Left cardiac atrium (tissue), 4 donors: ENCODE measurements at places on chromosomes 16 and 17. TPM values are rescaled to one million over a fixed set of nuclear protein-coding genes. Genes with fewer than 3 reads are reported as not detected.

DNA sequence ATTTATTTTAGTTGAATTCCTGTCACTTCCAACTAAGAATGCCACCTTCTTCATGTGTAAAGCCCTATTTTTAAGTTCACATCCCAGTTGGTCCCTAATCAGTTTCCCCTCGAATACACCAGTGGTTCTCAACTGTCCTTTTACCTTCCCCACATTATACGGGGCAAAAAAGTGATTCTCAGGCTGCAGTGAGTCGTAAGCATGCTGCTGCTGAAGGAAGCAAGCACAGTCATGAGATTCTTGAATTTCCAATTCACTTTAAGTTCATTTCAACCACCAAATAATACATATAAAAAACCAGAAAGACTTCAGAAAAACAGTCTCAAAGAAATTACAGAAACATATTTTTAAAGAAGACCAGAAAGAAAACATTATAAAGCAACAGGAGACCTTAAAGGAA is 47.9 kb downstream of the UBE2G1 start:
- no peak for DNase-seq

GRCh38 chr16:27432558-27432957 is 30.6 kb downstream of the IL21R start:
- DNase-seq, result no peak

DNA sequence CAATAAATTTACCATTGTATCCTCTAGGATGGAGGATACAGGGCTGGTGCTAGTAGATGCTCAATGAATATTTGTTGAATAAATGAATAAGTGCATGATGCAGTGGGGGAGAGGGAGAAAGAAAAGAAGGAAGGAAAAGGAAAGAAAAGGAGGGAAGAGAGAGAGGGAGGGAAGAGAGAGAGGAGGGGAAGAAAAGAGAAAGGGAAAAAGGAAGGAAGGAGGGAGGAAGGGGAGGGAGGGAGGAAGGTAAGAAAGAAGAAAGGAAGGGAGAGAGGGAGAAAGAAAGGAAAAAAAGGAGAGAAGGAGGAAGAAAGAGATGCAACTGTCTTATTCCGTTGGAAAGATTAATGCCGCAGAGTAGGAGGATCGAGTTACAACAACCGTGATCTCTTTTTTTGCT is 30.4 kb downstream of the HSBP1 start:
- no peak for DNase-seq

GRCh38 chr16:16881814-16882213 is 502.9 kb downstream of the NPIPA7 start:
- DNase-seq, result no peak

GRCh38 chr16:78956859-78957258 is 643.7 kb downstream of the MAF start:
- no peak for DNase-seq

DNA sequence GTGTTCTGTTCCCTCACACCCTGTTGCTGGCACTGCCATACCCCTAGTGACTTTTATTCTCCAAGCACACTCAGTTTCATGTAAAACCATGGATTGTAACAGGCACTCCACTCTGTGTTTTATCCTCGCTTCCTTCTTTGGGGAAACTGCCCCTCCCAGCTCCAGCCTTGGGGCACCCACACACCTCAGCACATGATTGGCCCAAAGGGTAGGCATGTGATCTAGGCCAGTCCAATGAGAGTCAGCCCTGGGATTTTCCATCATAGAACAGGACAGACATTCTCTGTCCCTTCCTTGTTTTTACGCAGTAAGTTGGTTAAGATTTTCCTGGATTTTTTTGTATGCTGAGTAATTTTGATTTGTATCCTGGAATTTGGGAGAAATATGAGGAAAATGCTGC is 115.4 kb downstream of the C16orf95 start:
- DNase-seq, result no peak

DNA sequence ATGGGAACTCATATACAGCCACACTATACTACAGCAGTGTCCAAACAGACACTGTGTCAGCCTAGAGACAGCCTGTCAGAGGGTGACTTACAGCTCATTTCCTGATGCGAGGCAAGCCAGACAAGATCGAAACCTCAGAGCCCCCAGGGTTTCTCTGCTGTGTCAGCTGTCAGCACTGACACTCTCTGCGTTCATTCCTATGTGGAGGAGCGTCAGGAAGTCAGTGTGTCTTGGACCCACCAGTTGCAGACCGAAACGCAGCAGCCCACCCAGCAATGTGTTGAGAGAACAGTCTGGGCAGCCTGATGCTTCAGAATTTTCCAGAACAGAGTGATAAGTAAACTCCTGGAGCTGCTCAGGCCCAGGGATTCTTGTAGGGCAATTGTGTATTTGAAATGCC is 20.6 kb upstream of the MAPT start:
- DNase-seq, result no peak

DNA sequence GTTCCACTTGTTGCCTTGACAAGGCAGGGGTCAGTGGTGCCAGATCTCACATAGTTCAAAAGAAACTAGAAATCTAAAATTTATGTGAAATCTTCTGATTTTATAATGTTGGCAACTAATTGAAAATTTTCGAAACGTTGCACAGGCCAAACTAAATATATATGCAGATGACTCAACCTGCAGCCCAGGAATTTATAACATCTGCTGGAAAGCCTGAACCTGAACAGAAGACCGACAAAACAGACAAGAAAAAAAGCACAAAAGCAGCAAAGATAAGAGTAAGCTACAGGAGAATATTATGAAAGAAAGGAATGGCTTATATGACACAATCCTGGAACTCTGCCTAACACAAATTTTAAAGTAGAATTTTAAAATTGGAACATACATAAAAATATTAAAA is 207.6 kb downstream of the CEP112 start:
- no peak for DNase-seq

GRCh38 chr16:11783319-11784037 is 13.6 kb downstream of the ZC3H7A start:
- DNase-seq, result no peak

The SLC12A3 gene
- not detected for total RNA-seq

The TNP2 gene
- not detected for total RNA-seq

DNA sequence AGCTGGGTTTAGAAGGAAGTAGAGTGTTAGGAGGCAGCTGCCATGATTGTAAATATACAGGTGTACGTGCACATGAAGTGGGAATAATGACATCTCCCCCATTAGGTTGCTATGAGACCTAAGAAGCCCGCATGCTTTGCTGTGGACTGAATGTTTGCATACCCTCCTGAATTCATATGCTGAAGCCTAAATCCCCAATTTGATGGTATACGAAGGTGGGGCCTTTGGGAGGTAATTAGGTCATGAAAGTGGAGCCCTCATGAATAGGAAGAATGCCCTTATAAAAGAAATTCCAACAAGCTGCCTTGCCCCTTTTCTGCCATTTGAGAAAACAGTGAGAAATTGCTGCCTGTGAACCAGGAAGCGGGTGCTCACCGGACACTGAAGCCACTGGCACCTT is 44.0 kb downstream of the CCDC182 start:
- no peak for DNase-seq

The MYOCD gene
- total RNA-seq, result 36.0 TPM

DNA sequence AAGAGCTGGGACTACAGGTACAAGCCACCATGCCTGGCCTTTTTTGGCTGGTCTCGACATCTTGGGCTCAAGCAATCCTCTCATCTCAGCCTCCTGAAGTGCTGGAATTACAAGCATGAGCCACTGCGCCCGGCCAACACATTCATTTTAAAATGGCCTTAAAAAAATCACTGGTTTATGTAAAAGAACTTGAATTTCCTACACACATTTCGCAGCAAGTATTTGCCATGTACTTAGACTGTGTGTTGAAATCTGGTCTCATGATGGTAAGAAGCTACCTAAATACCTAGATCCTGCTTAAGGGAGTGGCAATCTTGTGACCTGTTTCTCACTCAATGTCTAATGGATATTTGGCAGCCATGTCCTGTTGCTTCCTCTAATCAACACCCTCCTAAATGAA is 8.5 kb upstream of the CYTH1 start:
- no peak for DNase-seq

DNA sequence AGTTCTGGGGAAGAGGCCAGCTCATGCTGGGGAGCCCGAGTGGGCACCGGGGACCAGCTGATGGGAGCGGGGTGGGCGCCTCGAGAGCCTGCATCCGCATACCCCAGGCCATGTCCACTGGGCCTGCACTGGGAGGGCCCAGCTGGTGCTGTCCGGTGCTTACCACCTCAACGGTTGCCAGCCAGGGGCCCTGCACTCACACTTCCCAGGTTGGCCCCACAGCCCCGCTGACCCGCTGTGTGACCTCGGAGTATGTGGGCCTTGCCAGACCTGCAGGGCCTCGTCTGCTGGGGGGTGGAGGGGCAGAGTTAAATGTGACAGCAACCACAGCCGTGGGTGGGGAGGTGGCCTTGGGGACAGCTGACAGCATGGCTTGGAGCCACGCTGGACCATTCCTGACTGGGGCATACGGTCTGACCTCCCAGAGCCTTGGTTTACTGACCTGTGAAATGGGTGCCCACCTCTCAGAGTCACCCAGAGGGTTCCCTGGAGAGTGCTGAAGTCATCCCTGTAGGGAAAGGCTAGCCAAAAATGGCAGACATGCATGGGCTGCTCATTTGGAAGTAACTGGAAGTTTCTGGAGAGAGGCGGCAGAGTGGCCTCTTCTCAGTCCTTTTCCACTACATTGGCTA is 5.4 kb upstream of the GAA start:
- no peak for DNase-seq

- DNase-seq, result no peak
Measured at GRCh38 chr16:84712138-84712671, 12.4 kb downstream of the USP10 start.

DNA sequence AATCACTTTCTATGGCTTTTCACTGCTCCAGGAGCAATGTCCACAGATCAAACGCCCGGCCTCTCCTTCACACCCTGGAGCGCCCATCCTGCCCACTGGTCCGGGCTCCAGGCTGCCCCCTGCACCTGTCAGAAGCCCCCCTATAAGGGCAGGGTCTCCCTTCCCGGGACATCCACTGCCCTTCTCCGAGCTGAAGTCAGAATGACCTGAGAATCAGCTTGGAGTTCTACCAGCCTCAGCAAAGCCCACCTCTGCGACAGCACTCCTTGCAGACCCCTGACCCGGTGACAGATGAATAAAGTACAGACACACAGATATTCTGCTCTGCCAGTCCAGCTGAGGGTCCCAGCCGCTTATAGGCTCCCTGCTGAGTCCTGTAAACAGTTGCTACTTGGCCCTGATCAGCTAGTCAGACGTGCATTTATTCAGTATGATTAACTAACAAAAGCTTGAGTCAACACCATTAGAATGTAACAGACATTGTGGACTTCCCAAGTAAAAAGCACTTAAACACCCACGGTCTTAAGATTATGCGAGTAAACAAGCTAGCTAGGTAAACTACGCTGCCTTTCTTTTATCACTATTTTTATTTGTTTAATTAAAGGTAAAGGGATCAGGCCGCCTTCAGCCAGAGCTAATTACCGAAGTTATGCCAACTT is 4.8 kb downstream of the SLC7A5 start:
- DNase-seq, result no peak

DNA sequence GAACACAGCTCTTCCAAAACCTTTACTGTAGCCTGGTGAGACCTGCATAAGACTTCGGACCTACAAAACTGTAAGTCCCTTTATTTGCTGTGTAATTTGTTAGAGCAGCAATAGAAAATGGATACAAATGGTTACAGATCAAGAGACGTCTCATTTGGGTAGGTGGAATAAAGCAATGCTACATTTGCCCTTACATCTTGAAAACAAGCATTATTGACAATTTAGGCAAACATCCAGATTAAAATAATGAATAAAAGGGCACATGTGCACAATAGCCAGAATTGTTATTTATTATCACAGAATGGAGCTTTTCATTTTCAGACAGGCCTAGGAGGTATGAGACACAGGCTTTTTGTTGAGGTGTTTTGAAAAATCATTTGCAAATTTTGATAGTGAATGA is 222.2 kb upstream of the CPHXL start:
- no peak for DNase-seq

- peak; percentile 51 for DNase-seq
Measured at GRCh38 chr17:80277751-80278671, 17.4 kb downstream of the RNF213 start.

GRCh38 chr17:52841971-52842370 is 683.5 kb upstream of the CA10 start:
- no peak for DNase-seq

- DNase-seq, result no peak
Measured at GRCh38 chr17:55817397-55817709, 66.5 kb downstream of the PCTP start.

DNA sequence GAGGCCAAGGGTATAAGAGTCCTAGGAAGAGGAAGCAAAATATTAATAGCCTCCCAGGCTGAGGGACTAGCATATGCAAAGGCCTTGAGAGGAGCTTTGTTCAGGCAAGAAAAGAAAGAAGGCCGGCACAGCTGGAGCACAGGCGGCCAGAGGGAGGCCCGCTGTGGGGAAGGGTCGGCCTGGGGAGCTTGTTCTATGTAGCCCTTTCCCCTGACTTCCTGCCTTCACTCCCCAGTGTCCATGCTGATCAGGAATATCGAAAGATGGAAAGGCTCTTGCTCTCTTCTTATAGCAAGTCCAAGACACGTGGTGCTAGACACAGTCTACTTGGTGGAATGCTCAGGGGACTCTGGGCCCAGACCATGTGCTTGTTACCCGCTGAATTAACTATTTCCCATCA is 27.4 kb upstream of the HAS3 start:
- no peak for DNase-seq

The ORC6 gene
- total RNA-seq, result 2.1 TPM

GRCh38 chr17:27529230-27529796 is 73.1 kb downstream of the KSR1 start:
- DNase-seq, result no peak

- DNase-seq, result no peak
Measured at GRCh38 chr16:54511222-54511731, 224.7 kb upstream of the IRX3 start.

The SPNS2 gene
- total RNA-seq, result 14.2 TPM

DNA sequence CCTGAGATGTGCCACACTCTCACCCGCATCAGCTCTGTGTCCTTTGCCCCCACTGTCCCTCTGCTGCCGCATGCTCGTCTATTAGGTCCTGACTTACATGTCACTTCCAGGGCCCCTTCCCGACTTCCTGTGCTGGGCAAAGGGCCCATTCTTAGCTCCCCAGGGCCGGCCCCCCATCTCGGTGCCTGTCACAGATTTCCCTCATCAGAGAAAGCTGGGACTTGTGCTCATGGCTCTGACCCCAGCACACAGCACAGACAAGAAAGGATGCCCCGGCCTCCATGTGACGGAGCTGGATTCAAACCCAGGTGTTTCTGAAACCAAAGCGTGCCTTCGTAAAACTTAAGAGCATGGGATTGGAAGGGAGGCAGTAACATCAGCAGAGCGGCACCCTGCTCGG is 5.9 kb upstream of the MAPK7 start:
- no peak for DNase-seq

The TLCD3B gene
- not detected for total RNA-seq

- DNase-seq, result no peak
Measured at GRCh38 chr16:12614662-12615278, 188.9 kb downstream of the CPPED1 start.

- no peak for DNase-seq
Measured at GRCh38 chr17:37164057-37164456, 211.7 kb upstream of the C17orf78 start.

The NPIPB13 gene
- 3.4 TPM for total RNA-seq

The NPIPB8 gene
- 0.27 TPM for total RNA-seq

The KRT14 gene
- total RNA-seq, result 0.41 TPM
